ENCODE measurements at places on chromosomes 6 and 20.

GRCh38 chr20:49400904-49401303, 81.6 kb downstream of the KCNB1 start:
- no peak for DNase-seq

DNA sequence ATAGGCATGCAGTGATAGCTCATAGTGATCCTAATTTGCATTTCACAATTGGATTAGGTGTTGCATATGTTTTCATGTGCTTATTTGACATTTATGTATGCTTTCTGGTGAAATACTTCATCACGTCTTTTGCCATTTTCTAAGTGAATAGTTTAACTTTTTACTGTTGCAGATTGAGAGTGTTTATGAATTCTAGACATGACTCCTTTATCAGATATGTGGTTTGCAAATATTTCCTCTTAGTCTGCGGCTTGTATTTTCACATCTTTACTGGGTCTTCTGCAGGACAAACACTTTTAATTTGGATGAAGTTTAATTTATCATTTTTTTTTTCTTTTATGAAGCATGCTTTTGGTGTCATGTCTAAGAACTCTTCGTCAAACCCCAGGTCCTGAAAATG, 39.2 kb downstream of the CCN2 start:
- no peak for DNase-seq

- DNase-seq: no peak
Observed at GRCh38 chr6:166441325-166442078, 58.8 kb upstream of the MPC1 start.

- DNase-seq: no peak
Observed at GRCh38 chr20:61808447-61808846, 257.2 kb downstream of the TAF4 start.

DNA sequence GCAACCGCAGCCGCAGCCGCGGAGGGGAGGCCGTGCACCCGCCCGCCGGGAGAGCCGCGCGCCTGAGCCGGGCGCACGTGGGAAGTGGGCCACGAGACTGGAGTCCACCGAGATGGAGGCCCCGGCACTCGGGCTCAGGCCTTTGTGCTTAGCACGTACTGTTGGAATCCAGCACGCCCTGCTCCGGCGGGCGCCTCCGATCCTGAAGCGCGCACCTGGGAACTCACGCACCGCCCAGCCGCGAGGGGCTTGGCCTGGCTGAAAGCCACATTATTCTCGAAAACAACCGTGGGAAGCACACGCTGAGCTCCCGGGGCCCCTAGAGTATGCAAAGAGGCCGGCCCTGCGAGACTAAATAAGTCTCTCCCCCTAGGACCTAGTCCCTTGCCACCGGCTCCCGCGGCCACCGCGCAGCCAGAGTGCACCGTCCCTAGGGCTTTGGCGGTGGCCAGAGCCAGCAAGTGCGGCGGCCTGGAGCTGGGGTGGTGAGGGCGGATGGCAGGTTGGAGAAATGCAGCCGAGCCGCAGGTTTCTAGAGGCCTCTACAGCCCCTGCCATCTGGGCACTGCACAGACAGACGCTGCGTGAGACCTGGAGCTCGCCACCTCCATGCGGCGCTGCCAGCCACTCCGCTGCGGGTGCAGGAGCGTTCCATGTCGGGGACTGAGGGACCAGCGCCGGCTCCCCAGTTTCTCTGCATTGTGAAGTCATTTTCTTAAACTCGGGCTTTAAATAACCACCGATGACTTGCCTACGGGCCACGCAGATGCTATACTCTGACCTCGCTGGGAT, 42.0 kb upstream of the LY86 start:
- DNase-seq: peak; percentile 30

DNA sequence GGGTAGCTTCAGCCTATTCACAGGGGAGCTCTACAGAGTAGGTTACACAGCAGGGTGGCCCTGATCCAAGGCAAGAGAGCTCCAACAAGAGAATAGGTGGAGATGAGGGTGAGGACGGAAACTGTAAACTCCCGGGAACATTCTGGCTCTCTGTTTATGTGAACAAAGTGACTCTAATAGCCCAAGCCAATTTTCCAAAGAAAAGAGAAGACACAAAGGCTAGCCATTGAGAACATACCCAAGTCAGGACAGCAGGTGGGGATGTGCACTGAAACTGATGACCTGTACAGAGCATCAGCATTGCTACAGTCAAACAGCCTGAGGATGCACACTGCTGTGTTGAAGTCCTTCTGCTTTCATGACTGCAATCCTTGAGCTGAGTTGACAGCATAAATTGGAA, 136.0 kb upstream of the TOP1 start:
- no peak for DNase-seq

DNA sequence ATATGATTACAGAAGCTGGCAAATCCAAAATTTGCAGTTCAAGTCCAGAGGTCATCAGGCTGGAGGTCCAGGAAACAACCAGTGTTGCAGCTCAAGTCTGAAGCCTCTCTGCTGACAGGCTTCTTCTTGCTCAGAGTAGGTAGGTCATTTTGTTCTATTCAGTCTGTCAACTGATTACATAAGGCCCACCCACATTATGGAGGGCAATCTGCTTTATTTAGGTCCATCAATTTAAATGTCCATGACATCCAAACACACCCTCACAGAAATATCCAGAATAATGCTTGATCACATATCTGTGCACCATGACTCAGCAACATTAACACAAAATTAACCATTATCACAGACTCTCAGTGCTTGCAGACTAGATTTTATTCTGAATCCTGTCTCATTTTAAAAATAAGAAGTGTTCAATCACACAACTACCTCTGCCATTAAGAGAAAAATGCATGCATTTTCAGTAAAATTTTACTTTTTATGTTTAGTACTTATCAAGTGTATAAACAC, 759.2 kb upstream of the ADGRB3 start:
- no peak for DNase-seq

DNA sequence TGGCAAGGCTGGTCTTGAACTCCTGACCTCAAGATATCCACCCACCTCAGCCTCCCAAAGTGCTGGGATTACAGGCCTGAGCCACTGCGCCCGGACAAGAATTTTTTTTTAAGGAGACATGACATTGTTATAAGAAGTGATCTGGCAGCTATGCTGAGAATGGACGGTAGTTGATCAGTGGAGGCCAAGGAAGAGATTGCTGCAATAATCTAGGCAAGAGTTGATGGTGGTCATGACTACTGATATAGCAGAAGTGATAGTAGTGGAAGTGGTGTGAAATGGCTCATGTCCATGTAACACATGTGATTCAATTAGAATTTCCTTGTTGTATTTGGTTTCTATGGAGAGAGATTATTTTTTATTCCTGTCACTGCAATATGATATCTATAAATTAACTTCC, 125.3 kb upstream of the CCN2 start:
- DNase-seq: no peak

DNA sequence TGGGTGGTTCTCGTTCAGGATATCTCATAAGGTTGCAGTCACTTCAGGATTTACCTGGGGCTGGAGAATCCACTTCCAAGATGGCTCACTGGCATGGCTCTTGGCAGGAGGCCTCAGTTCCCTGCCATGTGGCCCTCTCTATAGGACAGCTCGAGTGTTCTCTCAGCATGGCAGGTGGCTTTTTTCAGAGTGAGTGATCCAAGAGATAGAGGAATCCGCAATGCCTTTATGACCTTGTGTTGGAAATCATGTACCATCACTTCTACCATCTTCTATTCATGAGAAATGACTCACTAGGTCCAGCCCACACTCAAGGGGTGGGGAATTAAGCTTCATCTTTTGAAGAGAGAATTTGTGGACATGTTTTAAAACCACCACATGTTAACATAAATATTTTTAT, 37.8 kb downstream of the PPP1R16B start:
- DNase-seq: no peak

DNA sequence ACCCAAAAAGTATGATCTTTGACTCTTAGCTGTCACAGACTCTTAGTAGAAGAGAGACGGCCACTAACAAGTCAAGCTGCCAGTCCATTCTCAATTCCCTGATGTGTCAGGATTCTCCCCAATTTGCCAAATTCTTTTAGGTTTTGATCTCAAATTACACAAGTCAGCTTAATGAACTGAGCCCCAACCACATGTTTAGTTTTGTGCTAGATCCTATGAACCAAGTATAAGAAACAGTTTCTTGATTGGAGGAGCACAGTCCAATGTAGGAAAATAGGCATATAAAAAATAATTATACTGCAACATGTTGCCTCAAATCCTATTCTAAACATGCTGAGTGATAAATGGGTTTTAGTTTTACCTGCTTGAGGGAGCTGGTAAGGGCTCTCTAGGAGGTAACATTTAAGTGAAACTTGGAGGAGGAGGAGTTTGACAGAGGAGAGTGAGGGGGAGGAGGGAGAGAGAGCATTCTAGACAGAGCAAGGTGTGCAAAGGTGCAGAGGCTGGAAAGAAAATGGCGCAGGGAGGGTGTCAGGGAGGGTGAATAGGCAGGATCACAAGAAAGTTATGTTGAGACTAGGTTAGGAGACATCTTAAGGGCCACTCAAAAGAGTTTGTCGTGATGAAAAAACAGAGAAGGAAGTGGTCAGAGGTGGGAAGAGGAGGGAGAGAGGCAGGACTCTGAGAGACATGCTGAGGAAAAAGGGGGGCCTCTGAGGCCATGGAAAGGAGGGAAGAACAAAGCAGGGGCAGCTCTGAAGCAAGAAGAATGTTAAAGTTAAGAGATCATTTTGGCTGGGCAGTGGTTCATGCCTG, 22.8 kb upstream of the FAM83C start:
- DNase-seq: no peak
